Activated gamma-delta T cell treated with anti-CD3 and anti-CD28 coated beads, Interleukin-2, amount 50 U/mL, for 16 hours (primary cell): ENCODE measurements at places on chromosomes 4 and X.

DNA sequence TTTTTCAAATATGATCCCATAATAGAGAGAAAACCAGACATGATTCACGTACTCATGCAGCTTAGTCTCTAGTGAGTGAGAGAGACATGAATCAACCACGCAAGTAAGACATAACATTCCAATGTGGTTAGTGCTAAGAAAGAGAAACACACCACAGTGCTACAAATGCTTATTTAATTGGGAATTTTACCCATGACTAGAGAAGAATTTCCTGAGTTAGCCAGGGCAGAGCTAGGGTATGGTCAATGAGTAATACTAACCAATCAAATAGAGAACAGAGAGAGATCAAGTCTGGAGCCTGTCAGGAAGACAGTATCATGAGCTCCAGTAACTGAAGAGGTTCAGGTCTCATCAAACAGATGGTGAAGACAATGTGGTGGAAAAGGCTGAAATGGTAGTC is 495.2 kb downstream of the PDGFC start:
- DNase-seq: no peak

GRCh38 chr4:7252510-7253340 is 60.4 kb downstream of the SORCS2 start:
- DNase-seq: no peak

DNA sequence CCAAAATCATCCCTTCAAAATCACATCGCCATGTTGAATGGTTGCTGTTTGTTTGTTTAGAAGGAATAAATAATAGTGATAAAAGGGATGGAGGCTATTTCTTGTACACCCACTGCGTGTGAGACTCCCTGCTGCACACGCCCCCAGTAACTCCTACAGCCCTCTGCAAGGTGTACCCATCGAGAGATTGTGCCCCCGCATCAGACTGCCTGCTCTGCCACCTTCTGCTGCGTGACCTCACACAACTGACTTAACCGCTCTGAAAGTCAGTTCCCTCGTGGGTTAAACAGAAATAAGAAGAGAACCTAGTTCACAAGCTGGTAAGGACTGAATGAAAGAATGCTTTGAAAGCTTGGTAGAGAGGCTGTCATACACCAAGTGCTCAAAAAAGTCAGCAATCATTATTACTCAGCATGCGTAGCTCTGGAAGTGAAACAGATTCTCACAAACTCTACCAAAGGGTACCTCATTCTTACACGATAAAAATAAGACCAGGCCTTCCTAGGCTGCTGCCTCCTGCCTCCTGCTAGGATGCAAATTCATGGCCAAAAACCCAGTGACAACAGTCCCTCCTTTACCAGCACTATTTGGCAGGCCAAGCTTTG is 147.1 kb downstream of the CPEB2 start:
- no peak for DNase-seq

- no peak for DNase-seq
Observed at GRCh38 chr4:102586002-102586643, 85.0 kb downstream of the NFKB1 start.

DNA sequence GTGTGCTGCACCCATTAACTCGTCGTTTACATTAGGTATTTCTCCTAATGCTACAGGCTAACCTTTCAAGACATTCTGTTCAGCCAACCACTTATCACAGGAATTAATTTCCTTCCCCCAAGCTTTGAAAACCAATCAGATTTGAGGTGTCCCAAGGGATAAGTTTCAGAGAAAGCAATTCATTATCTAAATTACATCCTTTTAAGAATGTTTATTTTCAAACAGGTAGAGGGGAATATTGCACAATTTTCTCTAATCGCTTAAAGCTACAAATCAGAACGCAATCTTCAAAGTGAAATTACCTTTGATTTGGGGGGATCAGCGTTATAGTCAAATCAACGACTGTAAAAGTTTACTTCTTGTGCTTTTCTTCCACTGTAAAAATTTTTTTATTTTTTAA is 1.6 kb downstream of the CLOCK start:
- DNase-seq: no peak
